CD4-positive, alpha-beta T cell treated with Interferon alpha-2 for 1 hour (primary cell): ENCODE measurements at places on chromosomes 7 and 10.

GRCh38 chr10:83562381-83562780, 576.9 kb upstream of the GHITM start:
- no peak for DNase-seq

- DNase-seq: no peak
Observed at GRCh38 chr10:132893090-132893489, 49.3 kb downstream of the CFAP46 start.

DNA sequence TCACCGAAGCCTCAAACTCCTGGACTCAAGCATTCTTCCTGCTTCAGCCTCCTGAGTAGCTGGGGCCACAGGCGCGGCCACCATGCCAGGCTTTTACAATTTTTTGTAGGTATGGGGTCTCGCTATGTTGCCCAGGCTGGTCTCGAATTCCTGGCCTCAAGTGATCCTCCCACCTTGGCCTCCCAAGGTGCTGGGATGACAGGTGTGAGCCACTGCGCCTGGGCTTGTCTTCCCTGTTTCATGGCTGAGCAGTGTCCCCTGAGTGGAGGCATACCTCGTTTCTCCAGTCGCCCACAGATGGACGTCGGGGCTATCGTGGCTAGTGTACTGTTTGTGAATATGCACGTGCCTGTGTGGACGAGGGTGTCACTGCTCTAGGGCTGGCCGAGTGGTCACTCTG, 11.3 kb downstream of the INPP5A start:
- DNase-seq: no peak

- DNase-seq: peak; percentile 28
Observed at GRCh38 chr7:76048668-76048988, 722 bp downstream of the MDH2 start.

GRCh38 chr7:71723859-71724258, 591.9 kb downstream of the GALNT17 start:
- no peak for DNase-seq

- DNase-seq: no peak
Observed at GRCh38 chr10:105756386-105756785, 1115.3 kb downstream of the SORCS3 start.
